ENCODE measurements at places on chromosomes 5 and 9. TPM values are rescaled to one million over a fixed set of nuclear protein-coding genes. Genes with fewer than 3 reads are reported as not detected.
A peak's percentile ranks its signal among the peaks of the same experiment; 100 is the strongest.

GRCh38 chr5:56656846-56657726 lies 158.3 kb upstream of the MAP3K1 start:
- no peak for DNase-seq

- no peak for DNase-seq
These were observed 2.9 kb upstream of the VDAC1 start for GRCh38 chr5:134007581-134008265.

DNA sequence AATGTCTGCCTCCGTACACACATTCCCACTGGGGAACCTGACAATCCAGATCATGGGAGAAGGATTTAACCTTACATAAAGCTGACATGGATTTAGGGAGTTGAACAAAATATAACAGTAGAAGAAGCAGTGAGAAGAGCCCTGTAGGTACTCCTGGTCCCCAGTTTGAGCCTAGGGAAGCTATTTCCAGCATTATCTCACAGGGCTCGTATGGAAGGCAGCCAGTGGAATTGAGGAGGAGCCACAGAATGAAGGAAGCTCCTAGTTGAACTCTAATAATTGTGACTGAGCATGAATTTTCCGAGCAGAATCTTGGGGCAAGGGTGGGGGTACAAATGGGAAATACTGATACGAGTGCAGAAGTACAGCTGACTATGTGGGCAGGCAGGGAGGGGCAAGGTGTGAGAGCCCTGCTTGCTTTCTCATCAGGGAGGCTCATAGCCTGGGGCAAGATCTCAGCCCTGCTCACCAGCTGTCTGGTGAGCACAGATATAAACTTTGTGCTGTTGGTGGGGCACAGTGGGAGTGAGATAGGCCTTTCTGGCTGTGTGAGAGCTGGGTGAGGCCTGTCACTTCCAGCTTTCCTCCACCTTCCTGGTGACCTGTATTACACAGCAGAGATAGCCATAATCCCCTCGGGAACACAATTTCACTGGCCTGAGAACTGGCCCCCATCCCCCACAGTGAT lies 290.7 kb upstream of the IL12B start:
- DNase-seq = no peak

GRCh38 chr5:8628521-8628920 lies 759.6 kb downstream of the MTRR start:
- DNase-seq = no peak

DNA sequence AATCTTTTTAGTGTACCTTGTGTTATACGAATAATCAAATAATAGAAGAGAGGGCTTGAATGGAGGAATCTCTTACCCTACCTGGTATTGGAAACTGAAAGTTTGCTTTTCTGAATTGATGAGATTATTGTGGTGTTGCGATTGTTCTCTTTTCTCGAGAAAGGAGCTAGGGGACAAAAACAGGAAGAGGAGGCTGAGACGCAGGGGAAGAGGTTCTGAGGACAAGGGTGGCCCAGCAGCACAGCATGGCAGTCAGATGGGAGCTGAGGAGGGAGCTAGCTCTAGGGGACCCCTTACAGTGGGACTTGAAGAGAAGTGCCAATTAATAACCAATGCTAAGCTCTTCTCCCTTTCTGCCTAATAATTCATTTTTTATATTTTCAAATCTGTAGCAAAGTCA lies 183.3 kb upstream of the DMAC1 start:
- DNase-seq = no peak

DNA sequence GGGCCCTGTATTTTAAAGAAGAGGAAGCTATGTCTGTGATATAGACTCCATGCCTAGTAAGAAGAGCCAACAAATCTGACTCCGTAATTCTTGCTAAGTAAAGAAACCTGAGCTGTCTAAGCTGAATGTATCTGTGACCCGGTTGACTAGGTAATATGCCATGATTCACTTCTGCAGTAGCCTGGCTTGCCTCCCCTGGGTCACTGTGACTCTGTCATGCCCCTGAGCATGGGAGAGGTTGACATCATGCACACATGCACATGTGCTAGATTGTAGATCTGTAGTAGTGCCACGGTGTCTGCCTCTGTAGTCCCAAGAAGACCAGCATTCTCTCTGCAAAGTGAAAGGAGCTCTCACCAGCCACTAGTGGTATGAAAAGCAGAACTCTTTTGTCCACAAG lies 9.1 kb downstream of the SLC22A5 start:
- no peak for DNase-seq

DNA sequence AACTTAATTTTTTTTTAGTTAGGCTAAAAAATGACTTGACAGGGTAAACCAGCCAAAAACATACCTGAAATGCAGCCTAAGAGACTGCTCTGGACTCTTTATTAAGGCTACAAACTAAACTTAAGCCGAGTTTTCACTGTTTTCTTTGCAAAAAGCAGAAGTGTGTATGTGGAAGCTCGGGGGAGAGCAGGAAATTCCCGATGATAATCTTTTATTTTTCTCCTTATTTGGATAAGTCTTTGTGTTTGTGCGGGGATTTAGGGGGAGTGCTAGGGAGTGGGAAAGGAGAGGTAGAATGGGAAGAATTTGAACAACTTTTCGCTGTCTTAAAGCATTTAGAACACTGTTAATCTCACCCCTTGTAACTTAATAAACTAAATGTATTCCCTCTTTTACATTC lies 30.7 kb upstream of the GPR21 start:
- DNase-seq = peak; percentile 76

DNA sequence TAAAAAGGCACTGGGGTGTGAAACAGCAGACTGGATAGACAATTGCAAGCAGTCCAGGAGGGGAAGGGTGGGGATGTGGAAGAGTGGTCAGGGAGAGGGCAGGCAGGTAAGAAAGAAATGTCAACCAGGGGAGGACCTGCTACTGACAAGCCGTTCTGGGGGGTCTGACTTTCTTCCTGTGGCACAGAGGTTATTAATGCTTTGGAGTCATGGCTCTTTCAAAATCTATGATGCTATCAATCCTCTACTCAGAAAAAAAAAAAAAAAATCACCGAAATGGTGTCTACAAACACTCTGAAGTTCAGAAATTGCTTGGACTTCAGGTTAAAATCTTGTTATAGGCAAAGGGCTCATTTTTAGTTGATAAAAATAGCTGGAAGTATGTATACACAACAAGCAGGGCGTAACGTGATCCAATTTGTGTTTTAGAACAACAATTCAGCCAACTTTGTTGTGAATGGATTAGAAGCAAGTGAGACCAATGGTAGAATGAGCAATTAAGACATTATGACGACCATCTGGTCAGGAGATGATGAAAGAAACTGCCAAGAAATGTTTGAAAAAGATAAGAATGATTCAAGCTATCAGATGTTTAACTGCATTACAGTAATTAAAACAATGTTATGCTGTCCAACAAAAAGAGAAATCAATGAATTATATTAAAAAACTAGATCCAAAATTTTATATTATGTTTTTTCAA lies 255.2 kb downstream of the DEPDC1B start:
- no peak for DNase-seq

DNA sequence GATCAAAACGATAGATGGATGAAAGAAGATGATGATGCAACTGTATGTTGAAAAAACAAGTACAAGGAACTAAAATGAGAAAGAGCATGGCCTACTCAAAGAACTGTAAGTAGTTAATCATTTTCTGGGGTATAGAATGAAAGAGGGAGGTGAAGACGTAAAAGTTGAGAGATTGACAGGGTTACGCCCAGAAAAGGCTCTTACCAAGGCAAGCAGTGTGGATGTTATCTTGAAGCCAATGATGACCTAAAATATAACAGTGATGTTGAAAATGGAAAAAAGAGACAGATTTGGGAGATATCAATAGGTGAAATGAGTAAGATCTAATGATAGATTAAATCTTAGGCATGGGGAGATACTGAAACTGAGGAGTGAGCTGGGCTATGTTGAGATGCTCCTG lies 80.4 kb upstream of the GNAQ start:
- DNase-seq = no peak

- DNase-seq = no peak
These were observed 57.9 kb upstream of the RICTOR start for GRCh38 chr5:39132128-39132447.

GRCh38 chr5:74192606-74193299 lies 447.8 kb downstream of the ENC1 start:
- no peak for DNase-seq

DNA sequence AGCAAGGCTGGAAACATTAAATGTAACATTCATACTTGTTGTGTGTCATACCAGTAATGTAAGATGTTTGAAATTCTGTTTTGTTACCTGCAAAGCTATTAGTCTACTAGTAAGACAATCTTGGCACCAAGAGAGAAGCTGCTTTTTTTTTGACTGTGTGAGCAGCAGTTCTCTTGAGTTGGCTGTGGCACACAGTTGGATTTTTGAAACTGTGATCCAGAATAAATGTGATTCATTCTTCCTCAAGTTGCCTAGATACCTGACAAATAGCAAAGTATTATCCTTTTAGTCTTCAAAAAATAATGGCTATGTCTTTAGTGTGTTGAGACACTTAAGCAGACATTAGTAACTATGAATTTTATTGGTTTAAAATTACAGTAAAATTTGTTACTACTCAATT lies 57.2 kb upstream of the HAPLN1 start:
- no peak for DNase-seq

- DNase-seq = no peak
These were observed 28.8 kb upstream of the POMT1 start for GRCh38 chr9:131473891-131474290.

GRCh38 chr5:142748132-142748531 lies 22.0 kb upstream of the ARHGAP26 start:
- no peak for DNase-seq

GRCh38 chr5:33268374-33268773 lies 172.4 kb upstream of the TARS1 start:
- no peak for DNase-seq

- DNase-seq = peak; percentile 66
These were observed 31.7 kb downstream of the ZDHHC21 start for GRCh38 chr9:14661421-14662059.

- DNase-seq = peak; percentile 5
These were observed 97.4 kb upstream of the TRIM32 start for GRCh38 chr9:116589392-116590354.

DNA sequence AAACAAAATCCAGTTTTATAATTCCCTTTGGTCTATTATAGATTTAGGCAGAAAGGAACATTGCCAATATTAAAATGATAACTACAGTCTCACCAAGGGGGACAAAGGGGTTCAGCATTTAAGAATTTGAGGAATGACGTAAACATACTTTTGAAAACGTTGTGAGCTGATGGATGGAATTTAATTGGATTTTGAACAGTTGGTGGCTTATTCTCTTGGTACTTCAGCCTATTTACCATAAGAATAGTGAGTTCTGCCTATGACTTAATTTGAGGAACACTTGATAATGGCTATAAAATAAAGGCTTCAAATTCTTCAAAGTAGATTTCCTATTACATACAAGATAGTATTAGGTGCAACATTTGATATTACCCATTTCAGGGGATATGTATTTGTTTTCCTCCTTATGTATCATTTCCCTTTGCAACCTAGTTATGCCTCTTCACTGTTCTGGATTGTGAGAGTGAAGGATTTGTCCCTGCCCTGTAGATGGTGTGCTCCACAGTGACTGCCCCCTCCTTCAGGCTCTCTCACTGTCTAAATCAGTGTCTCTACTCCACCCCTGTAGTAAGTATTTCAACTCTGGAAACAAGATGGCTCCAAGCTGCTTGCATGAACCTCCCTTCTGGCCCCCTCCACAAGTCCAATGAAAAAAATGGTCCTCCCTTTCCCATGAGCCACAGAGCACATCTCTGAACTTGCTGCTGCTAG lies 225.6 kb downstream of the ARHGEF28 start:
- DNase-seq = no peak

DNA sequence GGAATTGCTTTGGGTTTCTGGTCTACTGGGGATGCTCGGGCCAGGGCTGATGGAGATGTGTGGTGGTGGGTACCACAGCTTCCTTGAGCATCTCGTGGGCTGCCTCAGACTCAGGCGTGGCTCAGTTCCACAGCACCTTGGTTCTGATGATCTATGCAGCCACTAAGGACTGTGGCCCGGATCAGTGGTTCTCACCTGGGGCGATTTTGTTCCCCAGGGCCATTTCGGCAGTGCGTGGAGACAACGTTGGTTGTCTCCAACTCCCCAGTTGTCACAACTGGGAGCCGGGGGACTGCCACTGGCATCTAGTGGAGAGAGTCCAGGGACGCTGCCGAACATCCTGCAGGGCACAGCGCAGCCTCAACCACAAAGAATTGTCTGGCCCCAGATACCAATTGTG lies 47.7 kb downstream of the FGF18 start:
- DNase-seq = no peak

DNA sequence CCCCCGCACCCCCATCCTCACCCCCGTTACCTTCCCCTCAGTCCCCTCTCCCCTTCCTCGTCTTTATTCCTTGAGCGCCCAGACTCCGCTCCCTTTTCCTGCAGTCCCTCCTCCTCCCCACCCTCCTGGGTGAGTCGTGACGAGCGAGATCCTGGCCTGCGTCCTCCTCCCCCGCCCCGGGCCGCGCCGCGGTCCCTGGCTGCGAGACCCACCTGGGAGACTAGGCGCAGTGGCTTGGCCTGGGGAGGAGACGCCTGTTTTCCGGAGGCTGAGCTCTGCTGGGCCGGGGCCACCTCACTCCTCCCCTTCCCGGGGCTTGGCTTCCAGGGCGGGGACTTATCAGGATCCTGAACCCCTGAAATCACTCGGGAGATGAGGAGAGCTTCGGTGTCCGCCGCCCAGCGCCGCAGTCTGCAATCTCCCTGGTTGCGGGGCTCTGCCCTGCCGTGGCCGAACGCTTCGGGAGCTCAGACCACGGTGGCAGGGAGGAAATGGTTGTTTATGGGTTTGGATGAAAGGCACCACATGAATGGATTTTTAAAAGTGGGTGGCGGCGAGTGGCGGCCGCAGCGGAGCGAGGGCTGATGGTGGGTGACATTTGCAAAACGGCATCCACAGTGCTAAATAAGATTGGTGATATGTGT lies 984 bp downstream of the STXBP1 start:
- DNase-seq = peak; percentile 74

- DNase-seq = no peak
These were observed 46.6 kb upstream of the IRX4 start for GRCh38 chr5:1929108-1929991.

GRCh38 chr9:22119522-22120158 lies 110.5 kb upstream of the CDKN2B start:
- DNase-seq = no peak

DNA sequence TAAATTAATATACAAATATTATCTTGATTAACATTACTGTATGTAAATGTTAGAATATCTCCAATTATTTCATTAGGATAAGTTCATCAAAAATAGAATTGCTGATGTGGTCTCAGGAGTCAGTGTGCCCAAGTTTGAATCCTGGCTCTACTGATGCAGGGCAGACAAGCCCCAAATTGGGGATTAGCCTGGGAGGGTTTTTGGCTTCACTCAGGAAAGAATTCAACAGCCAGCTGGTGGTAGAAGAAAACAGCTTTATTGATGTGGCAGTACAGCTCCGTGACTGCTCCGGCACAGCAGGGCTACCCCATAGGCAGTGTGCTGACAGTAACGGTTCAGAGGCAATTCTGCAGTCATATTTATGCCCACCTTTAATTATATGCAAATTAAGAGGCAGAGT lies 32.5 kb downstream of the COL27A1 start:
- DNase-seq = no peak

PCDHB10 gene
- 0.39 TPM for total RNA-seq

PALM2AKAP2 gene
- total RNA-seq = under 0.01 TPM

POC5 gene
- total RNA-seq = 7.4 TPM

FAM153A gene
- not detected for total RNA-seq

ALDH1A1 gene
- 2,886 TPM for total RNA-seq

BNC2 gene
- 4.5 TPM for total RNA-seq

KCNN2 gene
- 3.4 TPM for total RNA-seq

PDZD2 gene
- 1.2 TPM for total RNA-seq

ELOVL7 gene
- total RNA-seq = 0.51 TPM

RPP25L gene
- total RNA-seq = 17.7 TPM

HSPA4 gene
- 89.5 TPM for total RNA-seq

STK32A gene
- 0.25 TPM for total RNA-seq

Data from dermis microvascular lymphatic vessel endothelial cell (primary cell).